ENCODE measurements at places on chromosomes 7 and 10.

GRCh38 chr7:154651501-154651900 lies 351.4 kb downstream of the PAXIP1 start:
- no peak for DNase-seq

GRCh38 chr7:158648787-158649186 lies 55.8 kb downstream of the NCAPG2 start:
- no peak for DNase-seq

DNA sequence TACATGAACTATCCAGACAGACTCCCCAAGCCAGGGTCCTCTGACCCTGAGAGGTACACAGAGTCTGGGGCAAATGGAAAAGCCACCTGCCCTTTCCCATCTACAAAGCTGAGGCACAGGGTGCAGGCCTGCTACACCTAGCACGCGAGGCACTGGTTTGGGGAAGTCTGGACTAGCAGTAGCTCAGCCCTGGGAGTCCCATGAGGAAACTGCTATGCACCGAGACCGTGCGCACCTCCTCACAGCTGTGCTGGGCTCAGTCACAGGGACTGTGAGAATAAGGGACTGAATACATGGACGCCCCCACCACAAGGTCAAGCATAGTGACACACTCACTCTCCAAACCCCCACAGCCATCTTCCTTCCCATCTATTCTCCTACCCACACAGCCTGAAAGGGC lies 8.2 kb downstream of the MAT1A start:
- DNase-seq, result no peak

GRCh38 chr7:26779978-26780595 lies 84.3 kb downstream of the SKAP2 start:
- DNase-seq, result no peak

DNA sequence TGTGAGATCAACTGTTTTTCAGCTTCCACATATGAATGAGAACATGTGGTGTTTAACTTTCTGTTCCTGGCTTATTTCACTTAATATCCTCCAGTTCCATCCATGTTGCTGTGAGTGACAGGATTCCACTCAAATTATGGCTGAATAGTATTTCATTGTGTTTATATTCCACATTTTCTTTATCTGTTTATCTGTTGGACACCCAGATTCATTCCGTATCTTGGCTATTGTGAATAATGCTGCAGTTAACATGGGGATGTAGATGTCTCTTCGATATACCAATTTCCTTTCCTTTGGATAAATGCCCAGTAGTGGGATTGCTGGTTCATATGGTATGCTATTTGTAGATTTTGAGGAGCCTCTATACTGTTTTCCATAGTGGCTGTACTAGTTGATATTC lies 47.9 kb downstream of the GALNT11 start:
- no peak for DNase-seq

DNA sequence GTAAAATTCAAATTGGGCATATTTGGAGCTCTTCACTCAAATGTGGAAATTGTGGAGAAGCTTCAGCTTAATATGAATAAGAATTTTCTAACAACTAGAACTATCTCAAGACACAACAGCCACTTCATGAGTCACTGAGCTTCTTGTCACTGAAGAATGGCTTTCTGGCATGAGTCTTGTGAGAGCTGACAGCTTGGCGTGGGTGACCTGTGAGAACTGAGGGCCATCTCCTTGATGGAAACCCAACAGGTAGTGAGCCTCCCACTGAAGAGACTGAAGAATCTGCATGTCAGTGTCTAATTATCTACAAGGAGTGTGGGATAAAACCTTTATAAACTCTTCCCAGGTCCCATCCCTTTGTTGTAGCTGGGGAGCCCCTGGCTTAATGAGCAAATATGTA lies 66.0 kb downstream of the CLEC2L start:
- no peak for DNase-seq

GRCh38 chr10:126155528-126155927 lies 232.7 kb downstream of the ADAM12 start:
- DNase-seq, result no peak

GRCh38 chr7:1204460-1205140 lies 28.1 kb upstream of the UNCX start:
- no peak for DNase-seq

GRCh38 chr7:115198143-115198542 lies 276.2 kb downstream of the MDFIC start:
- DNase-seq, result no peak

GRCh38 chr7:150924369-150924781 lies 53.7 kb downstream of the KCNH2 start:
- no peak for DNase-seq

DNA sequence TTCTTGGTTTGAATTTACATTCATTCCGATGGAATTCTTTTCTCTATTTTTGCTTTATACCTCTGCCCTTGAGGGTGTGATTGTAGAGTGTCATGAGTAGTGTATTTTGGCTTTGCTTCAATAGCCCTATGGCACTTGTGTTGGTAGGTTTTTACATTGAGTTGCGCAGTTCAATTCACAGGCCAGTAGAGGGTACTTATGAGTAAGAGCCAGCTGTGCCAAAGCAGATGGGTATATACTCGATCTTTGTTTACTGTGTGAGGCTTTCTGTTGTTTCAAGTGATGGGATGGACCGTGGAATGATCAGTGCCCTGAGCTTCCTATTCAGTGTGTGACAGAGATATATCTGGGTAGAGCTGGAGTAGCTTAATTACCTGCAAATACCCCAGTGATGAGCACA lies 4.3 kb upstream of the AKR1C3 start:
- no peak for DNase-seq

GRCh38 chr10:48496105-48496830 lies 108.6 kb downstream of the ARHGAP22 start:
- DNase-seq, result no peak

GRCh38 chr7:150325110-150325611 lies 1.8 kb upstream of the ACTR3C start:
- no peak for DNase-seq

GRCh38 chr7:94043299-94043698 lies 39.1 kb upstream of the BET1 start:
- no peak for DNase-seq

DNA sequence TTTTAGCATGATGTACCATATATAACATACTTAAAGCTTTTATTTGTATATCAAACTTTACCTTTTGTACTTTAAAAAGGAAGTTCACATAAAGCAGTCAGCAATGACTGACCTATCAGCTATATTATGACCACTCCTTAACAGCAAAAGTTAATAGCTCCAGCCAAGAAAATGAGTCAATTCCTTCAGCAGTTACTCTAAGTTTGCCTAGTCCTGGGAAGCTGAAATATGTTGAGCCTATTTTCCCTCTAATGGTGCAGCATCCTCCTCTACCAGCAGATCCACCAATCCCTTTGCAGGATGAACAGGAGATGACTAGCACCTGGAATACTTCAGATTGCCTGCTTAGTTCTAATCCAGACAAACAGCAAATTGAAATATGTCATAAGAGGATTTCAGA lies 64.2 kb downstream of the CUL2 start:
- no peak for DNase-seq

DNA sequence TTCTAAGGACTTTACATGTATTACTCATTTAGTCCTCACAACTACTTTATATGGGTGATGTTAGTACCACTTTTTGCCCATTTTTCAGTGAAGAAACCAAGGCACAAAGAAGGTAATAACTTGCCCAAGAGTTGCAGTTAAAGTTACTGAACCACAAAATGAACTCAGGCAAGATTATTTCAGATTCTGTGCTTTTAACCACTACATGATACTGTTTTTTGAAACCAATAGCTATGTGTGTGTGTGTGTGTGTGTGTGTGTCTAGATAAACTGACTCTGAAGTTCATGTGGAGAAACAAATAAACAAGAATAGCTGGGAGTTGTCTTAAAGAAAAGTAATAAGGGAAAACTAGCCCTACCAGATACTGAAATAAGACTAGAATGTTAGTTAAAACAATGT lies 60.8 kb upstream of the OIT3 start:
- DNase-seq, result no peak

DNA sequence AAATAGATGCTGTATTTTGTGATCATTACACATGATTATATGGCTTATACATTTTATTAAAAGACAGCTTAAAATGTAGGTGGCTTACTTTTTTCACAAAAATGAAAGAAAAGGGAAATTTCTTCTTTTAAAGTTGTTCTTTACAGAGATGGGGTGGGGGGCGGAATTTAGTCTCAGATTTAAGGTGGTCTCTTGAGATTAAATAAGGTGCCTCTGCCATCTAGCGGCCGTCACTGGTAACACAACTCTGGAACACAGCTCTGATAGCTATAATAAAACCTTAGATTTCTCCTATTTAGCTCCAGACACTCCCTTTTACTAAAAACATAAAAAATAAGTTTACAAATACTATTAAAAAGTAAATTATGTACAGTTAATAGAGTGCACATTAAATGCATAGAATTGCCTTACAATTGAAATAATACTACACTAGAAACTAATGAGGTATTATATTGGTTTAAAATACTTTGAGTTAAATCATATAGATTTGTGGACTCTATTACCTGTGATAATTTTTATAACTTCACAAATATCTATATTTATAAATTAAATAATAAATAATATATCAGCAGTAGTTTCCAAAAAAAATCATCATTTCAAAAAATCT lies 210.9 kb downstream of the DGKB start:
- no peak for DNase-seq

DNA sequence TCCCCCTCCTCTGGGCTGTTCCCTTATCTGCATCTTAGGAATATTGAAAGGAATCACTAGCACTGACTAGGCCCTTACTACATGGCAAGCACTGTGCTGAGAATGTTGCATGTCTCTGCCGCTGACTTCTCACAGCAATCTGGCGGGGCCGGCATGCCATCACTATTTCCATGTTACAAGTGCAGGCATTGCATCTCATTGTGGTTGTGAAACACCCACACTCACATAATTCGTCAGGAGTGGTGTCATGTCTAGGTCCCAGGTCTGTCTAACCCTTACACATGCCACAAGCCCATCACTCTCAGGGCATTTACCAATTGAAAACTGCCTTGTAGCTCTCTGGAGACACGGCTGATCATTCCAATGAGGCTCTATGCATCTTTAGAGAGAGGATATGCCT lies 8.5 kb upstream of the IL2RA start:
- no peak for DNase-seq

GRCh38 chr7:100476903-100477870 lies 1.8 kb downstream of the TSC22D4 start:
- no peak for DNase-seq

All from CD4-positive, alpha-beta T cell treated with Interleukin-15 for 1 hour (primary cell).